ENCODE measurements at places on chromosomes 16 and 17. TPM values are rescaled to one million over a fixed set of nuclear protein-coding genes. Genes with fewer than 3 reads are reported as not detected.
A peak's percentile ranks its signal among the peaks of the same experiment; 100 is the strongest.

DOC2B gene
- 0.05 TPM for total RNA-seq

CCT6B gene
- 1.9 TPM for total RNA-seq

CTRB2 gene
- not detected for total RNA-seq

NPIPA5 gene
- total RNA-seq: 20.9 TPM

TP53TG3D gene
- 0.45 TPM for total RNA-seq

TEDC2 gene
- total RNA-seq: 24.9 TPM

TM4SF5 gene
- not detected for total RNA-seq

SCNN1B gene
- not detected for total RNA-seq

CDYL2 gene
- total RNA-seq: 63.2 TPM

ITGAL gene
- total RNA-seq: 685 TPM

CA5A gene
- total RNA-seq: not detected

KRTAP2-3 gene
- total RNA-seq: not detected

GRCh38 chr17:48814504-48814903 lies 2.5 kb downstream of the TTLL6 start:
- peak; percentile 73 for DNase-seq

DNA sequence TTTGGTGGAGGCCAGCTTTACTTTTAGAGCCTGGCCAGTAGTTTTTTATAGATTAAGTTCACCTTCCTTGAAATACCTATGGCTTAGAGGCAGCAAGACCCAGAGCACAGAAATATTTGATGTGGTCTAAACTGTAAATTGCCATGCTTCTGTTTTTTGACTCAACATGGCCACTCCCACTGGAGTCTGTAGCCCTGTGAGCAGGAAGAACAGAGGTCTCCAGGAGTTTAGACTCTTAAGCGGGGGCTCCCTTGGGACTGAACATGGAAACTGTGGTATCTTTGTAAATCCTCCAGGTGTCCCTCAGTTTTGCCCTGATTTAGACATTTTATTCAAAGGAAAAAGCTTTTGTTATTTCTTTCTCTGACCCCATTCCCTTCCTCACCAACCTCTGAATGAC lies 145.6 kb downstream of the FTO start:
- DNase-seq: no peak

GRCh38 chr16:86370062-86370461 lies 140.3 kb upstream of the FOXF1 start:
- DNase-seq: no peak

- DNase-seq: no peak
These were observed 4.3 kb downstream of the SCNN1B start for GRCh38 chr16:23306199-23307100.

GRCh38 chr16:14121872-14122271 lies 50.8 kb downstream of the MRTFB start:
- DNase-seq: no peak

- DNase-seq: peak; percentile 92
These were observed 22.2 kb downstream of the SOCS1 start for GRCh38 chr16:11233727-11234376.

- DNase-seq: no peak
These were observed 14.2 kb upstream of the CACNG4 start for GRCh38 chr17:66950325-66950724.

DNA sequence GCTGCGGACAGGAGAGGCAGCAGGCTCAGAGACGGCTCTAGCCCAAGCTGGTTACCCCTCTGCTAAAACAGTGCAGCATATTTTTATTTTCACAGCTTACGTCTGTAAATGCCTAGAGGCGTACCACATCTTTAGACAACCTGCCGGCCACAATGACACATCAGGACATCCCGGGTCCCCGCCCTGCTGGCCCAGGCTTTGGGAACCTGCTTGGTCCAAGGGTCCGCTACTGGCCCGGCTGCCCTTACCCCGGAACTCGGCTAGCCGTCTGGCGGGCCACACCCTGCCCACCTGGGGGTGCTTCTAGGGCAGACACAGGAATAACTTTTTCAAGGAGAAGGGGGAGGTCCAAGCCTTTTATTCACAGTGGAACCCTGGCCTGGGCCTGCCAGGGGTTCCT lies 4.3 kb downstream of the CEP131 start:
- no peak for DNase-seq

DNA sequence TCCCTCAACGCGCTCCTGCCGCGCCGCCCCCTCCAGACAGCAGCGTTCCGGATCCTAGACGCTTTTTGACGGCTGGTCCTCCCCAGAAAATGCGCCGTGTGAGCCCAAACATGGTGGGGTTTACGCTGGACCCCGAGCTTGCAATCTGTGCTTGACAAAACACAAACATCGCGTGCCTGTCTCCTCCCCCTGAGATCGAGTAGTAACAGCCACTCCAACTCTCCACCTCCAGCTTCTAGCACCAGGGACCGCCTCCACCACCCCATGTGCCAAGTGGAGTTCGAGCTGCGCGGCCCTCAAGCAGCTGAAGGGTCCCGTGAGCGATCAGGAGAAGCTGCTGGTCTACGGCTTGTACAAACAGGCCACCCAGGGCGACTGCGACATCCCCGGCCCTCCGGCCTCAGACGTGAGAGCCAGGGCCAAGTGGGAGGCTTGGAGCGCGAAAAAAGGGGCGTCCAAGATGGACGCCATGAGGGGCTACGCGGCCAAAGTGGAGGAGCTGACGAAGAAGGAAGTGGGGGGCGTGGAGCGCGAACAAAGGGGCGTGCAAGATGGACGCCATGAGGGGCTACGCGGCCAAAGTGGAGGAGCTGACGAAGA lies 656 bp upstream of the GEMIN4 start:
- DNase-seq: peak; percentile 53

DNA sequence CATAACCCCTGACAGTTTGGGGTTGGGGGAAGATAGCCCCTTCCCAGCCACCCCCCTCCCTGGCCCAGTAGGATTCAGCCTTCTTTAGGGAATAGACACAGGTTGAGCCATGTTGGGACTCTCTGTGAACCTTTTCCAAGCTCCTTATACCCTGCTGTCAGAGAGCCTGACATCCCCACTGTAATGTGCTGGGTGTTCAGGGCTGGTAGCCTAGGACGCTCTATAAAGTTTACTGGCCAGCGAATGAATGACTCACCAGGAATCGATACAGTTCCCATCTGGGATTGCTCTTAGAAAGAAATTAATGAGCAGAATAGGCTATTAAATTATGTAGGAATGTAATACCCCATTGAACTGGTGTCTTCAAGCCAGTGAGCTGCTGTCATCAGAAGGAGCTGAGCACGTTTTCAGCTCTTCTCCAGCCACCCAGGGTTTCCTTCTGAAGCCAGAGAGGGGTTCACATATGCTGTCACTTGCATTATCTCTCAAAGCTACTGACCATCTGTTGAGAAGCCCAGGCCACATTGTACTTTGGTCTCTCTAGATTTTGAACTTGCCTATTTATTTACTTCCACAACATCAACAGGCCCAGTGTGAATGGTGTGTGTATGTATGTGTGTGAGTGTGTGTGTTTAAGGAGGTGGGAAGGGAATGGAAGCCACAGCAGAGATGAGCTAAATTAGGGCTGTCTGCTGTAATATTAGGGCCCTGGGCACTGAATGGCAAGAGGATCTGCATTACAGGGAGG lies 64.9 kb downstream of the SPACA3 start:
- no peak for DNase-seq

GRCh38 chr17:68714676-68715075 lies 113.5 kb upstream of the FAM20A start:
- no peak for DNase-seq

DNA sequence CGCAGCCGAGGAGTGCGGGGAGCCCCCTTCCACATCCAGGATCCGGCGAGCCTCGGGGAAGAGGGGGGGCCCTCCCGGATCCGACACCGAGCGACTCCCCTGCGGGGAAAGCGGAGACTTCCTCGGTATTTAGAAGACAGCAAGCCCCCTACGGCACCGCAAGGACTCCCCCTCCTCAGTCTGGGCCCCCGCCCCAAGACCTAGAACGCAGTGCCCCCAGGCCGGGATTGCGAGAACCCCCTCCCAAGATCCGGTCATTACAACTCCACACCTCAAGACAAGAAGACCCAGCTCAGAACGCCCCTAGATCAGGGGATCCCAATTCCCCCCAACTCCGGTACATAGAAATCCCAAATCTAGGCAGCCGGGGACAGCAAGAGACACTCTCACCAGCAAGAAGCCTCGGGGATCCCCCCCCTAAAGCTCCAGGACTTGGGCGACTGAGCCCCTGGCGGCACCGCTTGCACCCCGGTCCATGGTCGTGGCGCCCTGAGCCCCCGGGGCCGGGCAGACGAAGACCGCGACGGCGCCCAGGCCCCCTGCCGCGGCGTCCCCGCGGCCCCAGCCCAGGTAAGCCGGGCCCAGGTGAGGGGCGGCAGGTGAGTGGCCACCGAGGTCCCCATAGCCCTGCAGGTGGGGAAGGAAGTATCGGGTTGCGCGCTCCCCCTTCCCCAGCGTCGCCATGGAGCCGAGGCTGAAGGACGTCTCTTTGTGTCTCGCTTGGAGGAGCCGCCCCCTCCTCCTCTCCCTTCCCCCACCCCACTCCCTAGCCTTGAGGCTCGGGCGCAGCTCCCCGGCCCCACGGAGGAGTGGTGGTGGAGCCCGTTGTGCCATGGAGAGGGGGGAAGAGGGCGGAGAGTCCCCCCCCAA lies 641 bp downstream of the SBK1 start:
- no peak for DNase-seq

- no peak for DNase-seq
These were observed 80.3 kb upstream of the GOT2 start for GRCh38 chr16:58814348-58814801.

- DNase-seq: peak; percentile 75
These were observed 1.7 kb downstream of the CORO1A start for GRCh38 chr16:30184891-30185682.

DNA sequence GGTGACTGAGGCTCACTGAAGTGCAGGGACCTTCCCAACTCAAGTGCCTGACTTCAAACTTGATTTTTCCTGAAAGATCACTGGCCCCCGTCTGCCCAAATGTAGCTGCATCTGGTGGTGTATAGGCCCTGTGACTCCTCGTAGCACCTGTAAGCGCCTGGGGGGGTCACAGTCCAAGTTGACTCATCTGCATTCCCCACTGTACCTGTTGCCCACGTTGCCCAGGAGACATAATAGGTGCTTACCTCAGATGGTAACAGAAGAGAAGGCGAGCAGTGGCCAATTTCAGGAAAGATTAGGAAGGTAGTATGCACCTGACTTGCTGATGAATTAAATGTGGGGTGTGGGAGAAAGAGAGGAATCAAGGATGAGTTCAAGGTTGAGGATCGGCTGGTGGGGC lies 44.1 kb upstream of the EMP2 start:
- DNase-seq: no peak

DNA sequence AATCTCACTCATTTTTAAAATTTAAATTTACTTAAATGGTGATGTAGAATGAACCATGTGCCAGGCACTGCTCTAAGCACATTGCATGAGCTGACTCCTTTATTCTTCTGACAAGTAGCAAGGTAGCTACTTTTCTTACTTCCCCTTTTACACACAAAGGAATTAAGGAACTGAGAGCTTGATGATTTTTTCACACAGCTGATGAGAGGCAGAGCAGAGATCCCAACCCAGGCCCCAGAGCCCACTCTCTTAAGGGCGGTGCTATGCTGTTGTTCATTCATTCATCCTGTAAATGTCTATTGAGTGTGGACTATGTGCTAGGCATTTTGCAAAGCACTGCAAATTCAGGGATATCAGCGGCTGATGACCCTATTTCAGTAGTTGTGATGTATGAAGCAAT lies 17.9 kb downstream of the SEC14L5 start:
- DNase-seq: no peak

DNA sequence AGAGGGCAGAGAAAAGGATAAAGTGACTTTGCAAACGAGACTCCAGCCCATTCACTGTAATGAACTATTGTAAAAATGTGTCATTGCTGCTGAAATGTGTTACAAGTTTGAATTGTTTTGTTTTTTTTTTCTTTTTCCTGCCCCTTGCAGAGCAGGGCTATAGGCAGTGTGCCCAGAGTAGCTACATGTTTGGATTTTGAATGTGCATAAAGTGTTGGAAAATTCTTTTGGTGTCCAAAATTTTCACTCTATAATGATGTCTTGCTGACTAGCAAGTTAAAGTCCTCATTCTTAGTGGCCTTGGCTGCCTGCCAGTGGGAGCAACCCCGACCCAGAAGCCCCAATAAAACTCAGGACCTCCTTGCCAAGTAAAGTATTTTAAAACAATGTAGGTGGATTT lies 66.5 kb downstream of the IGF2BP1 start:
- no peak for DNase-seq

DNA sequence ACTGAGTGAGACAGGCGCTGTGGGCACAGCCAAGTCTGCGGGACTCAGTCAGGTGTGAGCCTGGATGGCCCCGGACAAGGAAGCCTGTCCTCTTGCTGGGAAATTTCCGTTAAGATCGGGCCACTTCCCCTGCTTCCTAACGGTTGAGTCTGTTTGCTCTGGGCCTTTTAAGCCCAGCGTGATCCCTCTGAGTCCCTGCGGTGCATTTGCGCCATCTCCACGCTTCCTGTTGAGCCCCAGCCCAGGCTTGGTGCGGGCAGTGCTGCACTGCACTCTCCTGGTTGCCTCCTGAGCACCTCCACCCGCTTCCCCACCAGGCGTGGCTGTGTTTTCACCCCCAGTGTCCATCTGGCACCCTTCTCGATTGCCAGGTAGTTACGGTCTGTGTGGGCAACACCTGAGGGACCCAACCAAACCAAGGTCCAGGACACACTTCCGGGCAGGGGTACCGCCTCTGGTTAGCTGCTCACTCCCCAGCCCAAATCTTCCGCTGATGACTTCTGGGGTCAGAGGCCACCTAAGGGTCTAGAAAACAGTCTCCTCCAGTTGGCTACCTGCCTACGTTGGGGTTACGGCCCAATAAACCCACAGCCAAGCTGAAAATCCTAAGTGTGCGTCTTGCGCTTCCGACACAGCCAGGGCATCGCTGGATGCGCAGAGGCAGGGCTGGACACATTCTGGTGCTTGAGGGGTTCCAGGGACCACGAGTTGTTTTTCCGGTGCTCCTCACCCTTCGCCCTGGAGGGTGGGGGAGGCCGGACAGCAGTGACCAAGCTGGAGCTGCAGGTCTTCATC lies 1.4 kb upstream of the SLC25A10 start:
- peak; percentile 60 for DNase-seq

DNA sequence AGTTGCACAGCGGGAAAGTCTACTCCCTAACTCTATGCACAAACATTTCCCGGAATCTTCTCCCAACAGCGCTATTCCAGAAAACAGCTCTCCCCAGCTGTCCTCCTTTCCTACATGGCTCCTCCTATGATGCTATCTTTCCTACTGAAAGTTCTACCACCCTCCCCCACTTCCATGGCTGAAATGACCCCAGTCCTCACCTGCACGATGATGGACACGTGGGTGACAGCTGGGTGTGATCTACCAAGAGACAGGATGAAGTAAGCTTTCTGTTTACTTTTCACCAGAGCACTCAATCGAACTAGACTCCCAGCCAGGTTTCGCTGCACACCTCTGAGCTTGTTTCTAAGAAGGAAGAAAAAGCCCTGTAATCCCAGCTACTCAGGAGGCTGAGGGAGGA lies 10.7 kb downstream of the CTC1 start:
- DNase-seq: no peak

GRCh38 chr17:55281649-55282378 lies 17.1 kb downstream of the HLF start:
- DNase-seq: no peak

GRCh38 chr16:15578824-15579223 lies 64.1 kb downstream of the MARF1 start:
- no peak for DNase-seq

DNA sequence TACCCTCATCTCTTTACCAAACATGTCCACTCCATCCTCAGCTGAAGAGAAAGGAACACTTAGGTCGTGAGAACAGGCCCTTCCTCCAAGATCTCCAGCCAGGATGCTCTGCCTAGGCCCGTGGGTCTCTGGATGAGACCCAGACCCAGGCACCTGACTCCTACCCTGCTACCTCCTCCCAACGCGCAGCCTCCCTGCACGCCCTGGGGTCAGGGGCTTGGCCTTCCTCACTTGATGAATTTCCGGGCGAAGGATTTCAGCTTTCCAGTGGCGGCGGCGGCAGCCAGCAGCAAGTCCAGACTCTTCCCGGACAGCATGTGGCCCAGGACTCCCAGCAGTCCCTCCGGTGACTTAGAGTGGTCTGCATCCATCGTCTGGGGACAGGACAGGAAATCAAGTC lies 13.4 kb downstream of the CSF3 start:
- no peak for DNase-seq

All from activated CD8-positive, alpha-beta memory T cell treated with anti-CD3 and anti-CD28 coated beads, Interleukin-2, amount 10 ng/mL, durations not matched to agents 7 days and 5 days (primary cell).